ENCODE measurements at places on chromosomes 3 and 15.

DNA sequence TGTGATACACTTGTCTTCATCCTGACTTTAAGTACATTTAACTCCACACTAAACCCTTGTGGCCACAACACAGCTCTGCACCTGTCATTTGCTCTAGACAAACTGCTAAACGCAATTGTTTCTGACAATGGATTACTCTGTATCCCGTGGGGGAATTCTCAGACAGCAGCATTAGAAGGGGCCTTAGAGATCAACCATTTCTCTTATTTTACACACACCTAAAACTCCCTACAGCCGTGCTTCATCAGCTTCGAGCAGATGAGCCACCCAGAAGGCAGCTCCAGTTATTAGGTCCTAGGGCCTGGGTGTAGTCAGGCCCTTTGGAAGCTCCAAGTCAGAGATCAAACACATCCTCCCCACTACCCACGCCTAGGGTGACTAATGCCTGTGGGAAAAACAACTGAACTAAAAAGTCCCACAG is 1.3 kb upstream of the IL12A start:
- no peak for DNase-seq

DNA sequence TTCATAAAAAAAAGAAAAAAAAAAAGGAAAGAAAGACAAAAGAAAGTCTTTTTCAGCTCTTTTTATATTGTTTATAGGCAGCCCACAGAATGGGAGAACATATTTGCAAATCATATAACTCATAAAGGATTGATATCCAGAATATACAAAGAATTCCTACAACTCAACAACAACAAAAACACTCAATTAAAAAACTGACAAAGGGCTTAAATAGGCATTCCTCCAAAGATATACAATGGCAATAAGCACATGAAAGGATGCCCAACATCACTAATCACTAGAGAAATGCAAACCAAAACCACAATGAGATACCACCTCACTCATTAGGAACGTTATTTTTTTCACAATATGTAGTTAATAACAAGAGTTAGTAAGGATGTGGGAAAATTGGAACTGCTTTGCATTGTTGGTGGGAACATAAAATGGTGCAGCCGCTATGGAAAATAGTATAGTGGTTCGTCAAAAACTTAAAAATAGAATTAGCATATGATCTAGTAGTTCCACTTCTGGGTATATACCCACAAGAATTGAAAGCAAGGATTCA is 54.2 kb upstream of the CMTM8 start:
- DNase-seq, result no peak

- DNase-seq, result no peak
Observed at GRCh38 chr3:124203292-124203691, 211.4 kb upstream of the ROPN1 start.

DNA sequence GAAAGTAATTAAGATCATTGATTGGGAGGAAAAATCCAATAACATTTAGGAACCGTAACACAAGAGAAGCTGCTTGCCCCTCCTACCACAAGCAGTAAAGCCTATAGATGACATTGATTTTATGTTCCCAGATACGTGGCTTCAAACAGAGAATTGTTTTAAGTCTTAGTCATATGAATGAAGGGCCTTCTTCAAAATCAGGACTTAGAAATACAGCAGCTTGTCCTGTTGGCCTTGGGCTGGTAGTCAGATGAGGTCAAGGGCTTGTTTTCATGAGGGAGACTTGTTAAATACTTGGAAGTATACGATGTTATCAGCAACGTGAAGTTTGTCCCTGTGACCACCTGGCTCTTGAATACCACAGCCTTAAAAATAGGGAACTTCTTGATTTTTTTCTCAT is 114.4 kb downstream of the VGLL4 start:
- no peak for DNase-seq

DNA sequence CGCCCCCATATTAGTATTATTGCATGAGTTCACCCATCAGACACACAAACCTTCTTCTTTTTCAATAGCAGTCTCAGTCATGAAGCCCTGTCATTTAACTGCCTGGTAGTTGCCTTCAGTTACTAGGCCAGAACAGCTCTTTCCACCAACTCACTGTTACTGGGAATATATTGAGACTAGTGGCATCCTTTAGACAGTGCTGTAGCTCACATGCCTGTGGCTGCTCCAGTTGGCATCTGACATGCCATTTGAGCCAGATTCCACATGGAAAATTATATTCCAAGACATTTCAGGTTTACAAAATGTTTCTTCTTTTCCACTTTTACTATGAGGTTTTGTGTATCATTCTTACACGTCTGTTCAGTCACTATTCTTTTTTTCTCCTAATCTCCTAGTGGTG is 146.1 kb downstream of the GHSR start:
- no peak for DNase-seq

- no peak for DNase-seq
Observed at GRCh38 chr15:39108021-39108420, 472.9 kb upstream of the THBS1 start.

DNA sequence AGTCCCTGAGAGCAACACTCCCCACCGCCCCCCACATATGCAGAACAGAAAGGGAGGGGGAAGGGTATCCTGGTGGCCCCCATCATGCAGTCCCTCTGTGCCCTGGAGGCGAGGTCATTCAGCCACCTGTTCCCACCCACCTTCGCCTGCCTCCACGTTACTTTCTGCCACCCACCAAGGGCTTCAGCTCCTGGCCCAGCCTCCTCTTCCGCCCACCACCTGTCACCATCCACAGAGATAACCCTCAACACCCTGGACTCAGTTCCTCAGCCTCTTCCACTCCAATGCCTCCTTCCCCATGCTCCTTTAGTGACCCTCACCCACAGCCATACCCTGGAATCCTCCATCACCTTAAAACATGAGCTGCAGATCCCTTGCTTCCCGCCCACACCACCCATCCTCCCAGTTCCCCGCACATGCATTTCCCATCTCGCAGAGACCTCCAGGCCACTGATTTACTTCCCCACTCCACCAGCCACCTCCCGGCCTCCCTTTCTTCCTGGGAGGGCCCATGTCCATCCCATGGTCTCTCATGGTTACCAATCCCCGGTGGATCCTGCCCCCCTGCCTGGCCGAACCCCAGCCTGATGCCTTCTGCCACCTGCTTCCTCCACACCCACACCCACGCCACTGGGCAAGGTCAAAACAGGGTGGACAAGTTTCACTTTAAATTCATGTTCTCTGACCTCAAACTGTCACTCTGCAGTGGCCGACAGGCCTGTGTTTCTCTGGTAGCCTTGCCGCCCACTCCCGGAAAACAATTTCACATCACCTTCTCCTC is 18.2 kb downstream of the HOMER2 start:
- DNase-seq, result no peak

GRCh38 chr3:142468456-142468855 is 20.6 kb upstream of the XRN1 start:
- no peak for DNase-seq

DNA sequence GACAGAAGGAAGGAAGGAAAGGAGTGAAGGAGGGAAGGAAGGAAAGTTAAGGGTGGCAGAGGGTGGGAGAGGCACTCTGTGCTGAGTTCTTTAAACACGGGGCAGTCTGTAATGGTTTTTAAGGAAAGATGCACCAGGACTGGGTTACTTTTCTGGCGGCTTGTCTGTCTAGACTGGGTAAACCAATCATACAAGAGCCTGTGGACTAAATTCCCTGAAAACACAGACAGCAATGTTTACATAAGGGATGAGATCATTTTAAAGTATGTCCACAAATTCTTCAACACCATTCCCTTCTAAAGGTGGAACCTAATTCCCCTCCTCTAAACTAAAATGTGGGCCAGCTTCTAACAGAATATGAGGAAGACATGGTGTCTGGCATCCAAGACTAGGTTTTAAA is 235.5 kb upstream of the IGF1R start:
- no peak for DNase-seq

GRCh38 chr3:128780101-128780837 is 54.3 kb downstream of the RAB7A start:
- no peak for DNase-seq

DNA sequence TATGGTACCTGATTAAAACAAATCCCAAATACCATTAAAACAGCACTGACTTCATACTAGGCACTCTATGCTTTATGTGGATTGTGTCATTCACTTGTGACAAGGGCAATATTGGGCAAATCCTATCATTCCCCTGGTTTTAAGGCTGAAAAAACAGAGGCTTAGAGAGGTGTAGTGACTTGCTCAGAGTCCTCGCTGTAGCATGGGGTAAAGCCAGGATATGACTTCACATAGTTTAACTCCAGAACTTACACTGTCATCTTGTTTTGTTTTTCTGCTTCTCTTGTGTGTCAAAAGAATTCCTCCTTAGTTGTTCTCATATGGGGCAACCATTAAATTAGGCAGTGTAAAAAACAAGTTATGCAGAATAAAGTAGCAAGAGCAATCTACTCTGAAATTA is 40.3 kb upstream of the ICE2 start:
- no peak for DNase-seq

DNA sequence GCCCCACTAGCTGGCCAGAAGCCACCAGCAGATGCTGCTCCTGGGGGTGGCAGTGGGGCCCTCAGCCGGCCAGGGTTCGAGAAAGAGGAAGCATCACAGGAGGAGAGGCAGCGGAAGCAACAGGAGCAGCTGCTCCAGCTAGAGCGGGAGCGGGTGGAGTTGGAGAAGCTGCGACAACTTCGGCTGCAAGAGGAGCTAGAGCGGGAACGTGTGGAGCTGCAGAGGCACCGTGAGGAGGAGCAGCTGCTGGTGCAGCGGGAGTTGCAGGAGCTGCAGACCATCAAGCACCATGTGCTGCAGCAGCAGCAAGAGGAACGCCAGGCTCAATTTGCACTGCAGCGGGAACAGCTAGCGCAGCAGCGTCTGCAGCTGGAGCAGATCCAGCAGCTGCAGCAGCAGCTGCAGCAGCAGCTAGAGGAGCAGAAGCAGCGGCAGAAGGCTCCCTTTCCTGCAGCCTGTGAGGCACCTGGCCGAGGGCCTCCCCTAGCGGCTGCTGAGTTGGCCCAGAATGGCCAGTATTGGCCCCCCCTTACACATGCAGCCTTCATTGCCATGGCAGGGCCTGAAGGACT is 17.5 kb upstream of the APEH start:
- no peak for DNase-seq

DNA sequence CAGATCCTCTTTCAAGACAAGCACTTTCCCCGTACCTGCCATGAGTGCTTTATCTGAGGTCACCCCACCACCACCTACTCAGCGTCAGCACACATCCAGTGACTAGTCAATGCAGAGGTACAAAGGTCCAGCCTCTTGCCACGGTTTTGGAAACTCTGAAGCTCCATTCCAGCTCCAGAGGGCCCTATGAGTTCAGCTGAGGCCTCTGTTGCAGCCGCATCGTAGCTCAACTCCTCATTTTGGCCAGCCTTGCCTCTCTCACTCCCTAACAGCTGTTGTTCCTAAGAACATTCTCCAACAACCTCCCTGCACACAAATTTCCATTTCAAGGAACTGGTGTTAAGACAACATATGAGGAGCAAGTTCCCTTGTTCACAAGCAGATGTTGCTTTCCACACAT is 405.1 kb upstream of the PROK2 start:
- no peak for DNase-seq

- no peak for DNase-seq
Observed at GRCh38 chr3:32685543-32686185, 676 bp downstream of the CNOT10 start.

- DNase-seq, result no peak
Observed at GRCh38 chr15:48566668-48567067, 78.8 kb downstream of the FBN1 start.

DNA sequence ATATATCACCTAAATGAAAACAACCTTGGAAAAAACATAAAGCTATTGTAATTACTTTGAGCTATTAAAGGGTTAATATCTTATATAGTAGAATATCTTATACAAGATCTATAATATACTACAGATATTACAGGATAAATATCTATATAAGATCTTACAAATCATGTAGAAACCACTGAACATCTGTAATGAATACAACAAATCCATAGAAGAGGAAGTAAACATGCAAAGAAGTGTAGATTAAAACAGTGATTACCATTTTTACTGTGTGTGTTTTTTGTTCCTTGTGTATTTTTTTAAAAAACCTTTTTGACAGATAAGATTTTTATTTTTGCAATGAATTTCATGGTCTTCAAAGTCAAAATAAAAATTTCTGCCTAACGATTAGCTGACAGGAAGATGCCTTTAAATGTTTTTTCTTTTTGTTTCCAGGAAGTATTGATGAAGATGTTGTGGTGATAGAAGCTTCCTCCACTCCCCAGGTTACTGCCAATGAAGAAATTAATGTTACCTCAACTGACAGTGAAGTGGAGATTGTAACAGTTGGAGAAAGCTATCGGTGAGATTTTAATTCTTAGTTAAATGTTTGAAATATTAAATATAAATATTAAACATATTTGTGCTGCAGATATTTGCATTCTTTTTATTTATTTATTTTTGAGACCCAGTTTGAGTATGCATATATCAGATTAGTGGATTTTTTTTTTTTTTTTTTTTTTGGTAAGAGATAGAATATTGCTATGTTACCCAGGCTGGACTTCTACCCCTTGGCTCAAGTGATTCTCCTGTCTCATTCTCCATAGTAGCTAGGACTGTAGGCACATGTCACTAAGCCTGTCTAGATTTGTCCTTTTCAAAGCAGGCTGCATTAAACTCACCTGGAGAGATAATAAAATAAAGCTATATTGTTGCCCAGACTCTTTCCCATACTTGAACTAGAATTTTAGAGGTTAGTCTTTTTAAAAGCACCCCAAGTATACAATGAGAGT is 52.8 kb upstream of the CCNB2 start:
- peak; percentile 14 for DNase-seq
